ENCODE measurements at places on chromosomes 3 and 15. TPM values are rescaled to one million over a fixed set of nuclear protein-coding genes. Genes with fewer than 3 reads are reported as not detected.

DNA sequence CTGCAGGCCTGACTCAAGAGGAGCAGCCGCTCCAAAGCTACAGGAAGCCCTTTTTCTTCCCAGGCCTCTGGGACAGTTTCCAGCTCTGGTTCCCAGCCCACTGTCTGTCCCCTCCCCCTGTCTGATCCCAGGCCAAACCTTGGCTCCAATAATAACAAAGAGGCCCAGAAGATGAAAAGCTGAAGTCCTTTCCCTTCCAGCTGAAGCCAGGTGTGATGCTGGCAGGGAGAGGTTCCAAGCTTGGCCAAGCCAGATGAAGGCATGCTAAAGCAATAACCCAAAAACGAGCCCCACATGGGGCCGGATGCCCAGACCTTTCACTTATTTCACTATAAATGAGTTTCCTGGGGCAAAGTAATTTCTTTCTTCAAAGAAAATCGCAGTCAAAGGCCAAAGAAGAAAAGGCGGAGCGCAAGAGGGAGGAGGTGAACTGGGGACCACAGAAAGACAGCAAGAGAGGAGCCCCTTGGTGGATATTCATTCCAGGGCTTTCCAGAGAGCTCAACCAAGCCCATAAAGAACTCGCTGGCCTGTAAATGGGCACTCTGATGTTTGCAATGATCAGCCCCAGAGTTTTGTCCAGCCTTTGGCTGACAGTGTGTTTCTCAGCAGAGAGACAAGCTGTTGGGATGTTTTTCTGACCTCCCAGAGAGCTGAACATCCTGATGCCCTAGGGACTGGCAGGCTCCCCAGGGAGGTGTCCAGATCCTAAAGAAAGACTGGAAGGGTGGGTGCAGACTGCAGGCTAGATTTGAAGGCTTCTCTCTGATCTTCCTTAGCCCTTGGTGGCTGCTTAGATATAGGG is 157.6 kb downstream of the UACA start:
- peak; percentile 78 for DNase-seq

DNA sequence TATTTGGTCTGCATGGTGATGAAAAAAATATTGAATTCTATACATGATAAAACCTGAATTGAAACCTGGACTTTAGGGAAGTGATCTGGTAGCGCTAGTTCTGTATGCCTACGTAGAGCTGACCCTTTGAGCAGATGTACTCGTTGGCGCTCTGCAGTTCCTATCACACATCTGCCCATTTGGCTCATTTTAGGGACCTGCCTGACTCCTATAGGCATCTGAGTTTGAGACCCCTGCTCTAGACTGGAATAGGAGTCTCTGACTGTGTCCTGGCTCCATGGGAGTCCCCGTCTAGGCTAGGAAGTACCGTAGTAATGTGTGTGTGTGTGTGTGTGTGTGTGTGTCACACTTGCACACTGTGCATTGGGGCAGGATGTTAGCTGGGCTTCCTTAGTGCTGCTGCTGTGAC is 21.2 kb downstream of the STARD5 start:
- DNase-seq, result no peak

DNA sequence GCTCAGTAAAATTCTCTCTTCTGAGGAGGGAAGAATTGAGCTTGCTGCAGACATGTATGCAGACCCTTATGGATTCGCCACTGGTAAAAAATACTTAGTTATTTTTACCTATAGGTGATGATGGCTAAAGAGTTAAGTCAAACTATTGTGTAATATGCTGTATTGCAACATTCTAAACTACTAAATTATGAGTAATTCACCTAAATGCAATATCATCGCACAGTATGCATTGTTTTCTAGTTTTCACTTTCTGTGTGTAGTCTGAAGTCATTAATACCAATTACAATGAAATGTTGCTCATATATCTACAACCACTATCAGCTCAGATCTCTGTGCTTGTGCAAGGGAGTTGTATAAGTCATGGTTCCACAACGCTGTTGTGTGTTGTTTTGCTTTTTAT is 48.7 kb upstream of the ROBO2 start:
- no peak for DNase-seq

Gene KCTD6
- total RNA-seq, result 8.1 TPM

Gene C3orf18
- 9.1 TPM for total RNA-seq

- peak; percentile 86 for DNase-seq
These were observed 82.6 kb upstream of the GCNT3 start for GRCh38 chr15:59528961-59529402.

Gene RABL3
- 18.1 TPM for total RNA-seq

GRCh38 chr3:11482021-11482420 is 161.7 kb downstream of the VGLL4 start:
- DNase-seq, result peak; percentile 54

DNA sequence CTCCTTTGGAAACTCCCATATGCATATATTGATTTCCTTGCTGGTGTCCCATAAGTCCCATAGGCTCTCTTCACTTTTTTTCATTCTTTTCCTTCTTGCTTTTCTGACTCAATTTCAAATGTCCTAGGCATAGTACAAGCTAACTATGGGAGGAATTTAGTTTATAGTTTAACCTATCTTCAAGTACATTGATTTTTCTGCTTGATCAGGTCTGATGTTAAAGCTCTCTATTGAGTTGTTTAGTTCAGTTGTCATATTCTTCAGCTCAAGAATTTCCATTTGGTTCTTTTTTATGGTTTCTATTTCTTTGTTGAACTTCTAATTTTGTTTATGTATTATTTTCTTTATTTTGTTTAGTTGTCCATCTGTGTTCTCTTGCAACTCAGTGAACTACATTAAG is 121.3 kb upstream of the MNS1 start:
- peak; percentile 5 for DNase-seq

Gene ADGRG7
- not detected for total RNA-seq

- no peak for DNase-seq
These were observed 7.3 kb downstream of the ILDR1 start for GRCh38 chr3:122014741-122015140.

DNA sequence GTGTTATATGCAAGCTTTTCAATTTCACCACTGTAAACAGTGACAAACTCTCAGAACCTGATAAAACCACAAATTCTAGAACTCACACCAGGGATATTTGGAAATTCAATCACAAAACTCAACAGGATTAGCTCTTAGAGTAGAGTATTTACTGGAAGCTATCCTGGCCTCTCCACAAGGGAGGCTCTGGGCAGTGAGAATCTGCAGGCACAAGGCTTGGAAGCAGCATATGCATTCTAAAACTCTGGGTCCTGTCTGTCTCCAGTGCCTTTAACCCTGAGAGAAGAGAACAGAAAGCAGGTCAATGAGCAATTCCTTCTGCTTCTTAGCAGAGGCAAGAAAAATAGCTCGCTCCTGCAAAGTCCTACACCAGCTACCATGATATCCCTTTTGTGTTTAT is 23.4 kb downstream of the PLSCR4 start:
- DNase-seq, result peak; percentile 68

Gene CKMT1A
- total RNA-seq, result not detected

Gene UBE2E2
- 30.3 TPM for total RNA-seq

GRCh38 chr3:115428841-115429240 is 194.5 kb upstream of the GAP43 start:
- DNase-seq, result no peak

Gene SMCO1
- under 0.01 TPM for total RNA-seq

Gene EAF1
- 35.8 TPM for total RNA-seq

Gene PLA1A
- not detected for total RNA-seq

DNA sequence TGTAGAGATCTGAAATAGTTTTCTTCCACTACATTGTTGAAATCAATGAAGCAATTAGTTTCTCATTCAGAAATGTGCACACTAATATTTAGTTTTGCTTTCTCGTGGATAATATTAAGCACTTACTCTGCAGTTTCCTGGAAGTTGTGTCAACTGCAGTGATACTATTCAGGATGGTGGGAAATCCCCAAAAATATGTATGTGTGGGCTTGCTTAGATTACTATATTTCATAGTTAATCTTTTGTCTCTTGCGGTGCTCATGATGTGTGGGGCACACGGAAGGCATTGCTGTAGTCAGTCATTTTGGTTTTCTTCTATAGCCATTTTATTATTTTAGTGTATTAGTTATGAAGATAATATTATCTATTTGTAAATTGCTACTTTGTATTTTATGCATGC is 19.7 kb downstream of the RAB11A start:
- DNase-seq, result no peak

Gene STAC
- 0.32 TPM for total RNA-seq

- DNase-seq, result no peak
These were observed 83.9 kb downstream of the PDCD6IP start for GRCh38 chr3:33882296-33882695.

DNA sequence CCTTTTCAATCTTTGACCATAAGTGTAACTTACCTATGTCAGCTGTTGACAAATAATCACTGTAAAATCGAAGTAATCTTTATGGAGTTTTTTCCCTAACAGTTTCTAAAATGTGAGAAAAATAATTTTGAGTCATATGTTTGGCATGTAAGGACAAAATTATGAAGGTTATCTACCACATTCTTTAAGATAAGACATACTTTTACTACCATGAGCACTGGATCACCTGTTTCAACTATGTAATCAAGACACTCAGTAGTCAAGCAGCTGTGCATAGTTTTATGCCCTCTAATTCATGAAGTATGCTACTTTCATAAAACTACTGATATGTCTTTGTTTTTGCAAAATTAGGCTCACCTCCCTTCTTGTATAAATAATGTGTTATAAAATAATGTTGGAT is 12.1 kb downstream of the FGF7 start:
- peak; percentile 59 for DNase-seq

Gene GABRR3
- not detected for total RNA-seq

- DNase-seq, result no peak
These were observed 32.9 kb downstream of the RNF111 start for GRCh38 chr15:59020322-59020721.

- no peak for DNase-seq
These were observed 131.1 kb upstream of the PPP2R3A start for GRCh38 chr3:135834465-135834864.

GRCh38 chr15:101391981-101392640 is 97.1 kb upstream of the SNRPA1 start:
- DNase-seq, result no peak

- no peak for DNase-seq
These were observed 38.7 kb downstream of the FGD5 start for GRCh38 chr3:14857506-14857905.

GRCh38 chr3:32865383-32865782 is 47.6 kb downstream of the TRIM71 start:
- peak; percentile 7 for DNase-seq
